ENCODE measurements at places on chromosomes 13 and 19.
A peak's percentile ranks its signal among the peaks of the same experiment; 100 is the strongest.

- no peak for DNase-seq
These were observed 4.7 kb upstream of the F10 start for GRCh38 chr13:113117911-113118260.

DNA sequence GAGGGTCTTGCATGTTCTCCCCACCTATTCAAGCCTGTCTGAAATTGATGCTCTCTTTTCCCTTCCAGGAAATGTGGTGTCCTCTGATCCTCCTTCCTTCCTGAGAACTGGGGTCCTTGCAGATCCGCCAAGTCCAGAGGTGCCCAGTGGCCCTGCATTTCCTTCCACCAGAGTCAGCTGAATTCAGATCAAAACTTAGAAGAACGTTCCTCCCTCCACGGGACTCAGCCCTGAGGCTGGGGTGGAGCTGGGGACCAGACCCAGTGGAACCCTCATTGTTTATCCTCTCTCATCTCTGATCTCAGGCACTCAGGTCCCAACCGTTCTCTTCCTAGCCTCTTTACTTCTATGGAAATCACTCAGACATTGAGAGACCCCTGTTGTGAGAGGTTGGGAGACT, 477.3 kb downstream of the TSHZ3 start:
- no peak for DNase-seq

- peak; percentile 93 for DNase-seq
These were observed 1.7 kb upstream of the PPP1R37 start for GRCh38 chr19:45091031-45091923.

DNA sequence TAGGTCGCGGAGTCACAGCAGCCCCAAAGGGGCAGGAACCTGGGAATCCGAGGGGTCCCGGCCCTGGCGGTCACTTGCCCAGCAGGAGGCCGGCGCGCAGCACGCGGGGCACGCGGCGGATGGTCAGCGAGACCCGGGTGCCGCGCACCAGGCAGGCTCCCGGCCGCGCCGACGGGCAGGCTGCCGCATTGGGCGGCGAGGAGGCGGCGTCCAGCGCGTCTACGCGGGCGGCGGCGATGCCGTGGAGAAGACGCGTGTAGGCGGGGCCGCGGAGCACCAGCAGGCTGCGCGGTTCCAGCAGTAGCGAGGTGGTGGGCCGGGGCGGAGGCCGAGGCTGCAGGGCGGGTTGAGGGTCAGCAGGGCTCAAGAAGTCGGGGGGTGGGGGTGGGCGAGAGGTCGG, 607 bp upstream of the SYNE4 start:
- no peak for DNase-seq

DNA sequence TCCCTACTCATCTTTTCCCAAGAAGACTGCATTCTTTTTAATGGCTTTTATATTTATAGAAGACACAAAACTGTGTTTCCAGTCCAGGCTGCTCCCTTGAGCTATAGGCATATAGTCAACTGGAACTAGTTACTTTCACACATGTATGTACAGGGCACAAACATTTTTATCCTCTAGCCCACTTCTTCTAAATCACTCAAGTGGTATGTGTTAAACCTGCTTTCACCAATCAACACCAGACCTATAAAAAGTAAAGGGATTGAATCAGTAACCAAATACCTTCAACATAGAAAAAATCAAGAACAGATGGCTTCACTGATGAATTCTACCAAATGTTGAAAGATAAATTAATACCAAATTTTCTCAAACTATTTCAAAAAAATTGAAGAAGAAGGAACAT, 584.2 kb upstream of the SLITRK1 start:
- no peak for DNase-seq

DNA sequence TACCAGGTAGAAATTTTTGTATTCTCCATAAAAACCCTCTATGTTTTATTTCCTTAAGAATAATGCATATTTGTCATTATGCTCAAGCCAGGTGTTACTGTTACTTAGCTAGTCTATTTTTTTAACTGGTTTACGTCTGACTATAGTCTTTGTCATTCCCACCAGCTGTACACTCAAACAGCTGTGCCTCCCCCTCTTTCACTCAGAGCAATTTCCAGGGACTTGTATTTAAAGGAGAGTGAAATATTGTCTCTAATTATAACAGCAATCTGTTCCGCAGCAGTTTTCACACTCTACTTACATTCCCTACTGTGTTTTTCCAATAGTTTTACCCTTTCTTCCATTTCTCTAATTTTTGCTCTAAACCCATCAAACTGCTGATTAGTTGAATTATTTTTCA, 813.6 kb upstream of the MIR17HG start:
- DNase-seq, result no peak

DNA sequence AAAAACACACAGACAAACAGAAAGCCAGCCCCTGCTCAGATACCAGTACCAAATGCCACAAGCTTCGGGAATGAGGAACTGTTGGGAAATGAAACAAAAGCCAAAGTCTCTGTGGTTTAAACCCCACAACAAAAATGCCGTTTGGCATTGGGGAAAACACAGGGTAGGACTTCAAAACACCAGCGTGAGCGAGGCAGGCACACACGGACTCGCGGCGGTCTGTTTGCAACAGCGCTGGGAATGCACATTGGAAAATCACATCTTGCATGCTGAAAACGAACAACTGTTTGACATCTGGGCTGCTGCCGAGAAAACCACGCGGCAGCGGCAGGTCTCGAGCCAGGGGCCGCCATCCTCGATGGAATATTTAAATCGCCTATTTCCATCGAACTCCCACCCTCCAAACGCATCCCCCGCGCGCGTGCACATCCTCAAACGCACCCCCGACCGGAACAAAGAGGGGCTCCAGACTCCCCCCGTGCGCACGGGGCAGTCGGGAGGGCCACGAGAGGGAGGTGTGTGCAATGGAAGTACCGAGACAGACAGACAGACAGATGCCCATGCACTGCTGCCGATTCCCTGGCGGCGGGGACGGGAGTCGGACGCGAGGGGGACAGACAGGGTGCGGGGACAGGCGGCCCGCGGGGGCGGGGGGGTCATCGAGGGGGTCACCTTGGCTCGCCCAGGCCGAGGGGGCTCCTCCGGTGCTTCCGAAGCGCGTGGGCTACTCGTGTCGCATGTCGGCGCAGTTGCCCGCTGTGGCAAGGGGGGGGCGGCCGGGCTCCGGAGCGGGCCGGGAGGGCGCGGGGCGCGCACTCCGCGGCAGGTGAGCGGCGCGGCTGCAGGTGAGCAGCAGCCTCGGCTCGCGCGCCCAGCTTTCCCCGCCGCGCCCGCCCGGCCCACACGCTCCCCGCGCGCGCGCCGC, at the start of gene GPR12:
Gene GPR12 (minus strand): TSS at position 880 of the 925 bp plus-strand sequence. CDS start 959 bp downstream, outside the sequence.
- no peak for DNase-seq

GRCh38 chr13:44758630-44759383, 182.7 kb upstream of the TSC22D1 start:
- no peak for DNase-seq

- DNase-seq, result no peak
These were observed 17.8 kb downstream of the HNRNPM start for GRCh38 chr19:8462571-8462970.

DNA sequence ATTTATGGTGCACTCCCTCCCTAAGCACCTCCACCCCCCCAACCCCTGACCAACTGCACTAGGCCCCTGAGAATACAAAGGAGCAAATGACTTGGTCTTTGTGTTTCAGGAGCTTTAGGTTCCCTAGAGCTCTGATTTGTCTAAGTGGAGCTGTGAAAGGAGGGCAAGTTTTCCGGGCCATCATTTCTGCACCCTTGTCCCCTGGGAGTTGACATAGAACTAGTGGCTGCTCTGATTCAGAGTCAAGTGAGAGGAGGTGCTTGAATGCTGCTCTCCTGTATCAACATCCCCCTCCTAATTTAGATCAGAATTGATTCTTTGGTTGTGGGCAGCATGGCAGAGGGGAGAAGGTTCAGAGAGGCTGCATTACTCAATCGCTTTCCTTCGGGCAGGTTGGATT, 391.6 kb downstream of the KCNRG start:
- no peak for DNase-seq

GRCh38 chr19:29681422-29682235, 16.4 kb downstream of the PLEKHF1 start:
- DNase-seq, result no peak

GRCh38 chr13:103187721-103188156, 121.5 kb upstream of the SLC10A2 start:
- DNase-seq, result no peak

DNA sequence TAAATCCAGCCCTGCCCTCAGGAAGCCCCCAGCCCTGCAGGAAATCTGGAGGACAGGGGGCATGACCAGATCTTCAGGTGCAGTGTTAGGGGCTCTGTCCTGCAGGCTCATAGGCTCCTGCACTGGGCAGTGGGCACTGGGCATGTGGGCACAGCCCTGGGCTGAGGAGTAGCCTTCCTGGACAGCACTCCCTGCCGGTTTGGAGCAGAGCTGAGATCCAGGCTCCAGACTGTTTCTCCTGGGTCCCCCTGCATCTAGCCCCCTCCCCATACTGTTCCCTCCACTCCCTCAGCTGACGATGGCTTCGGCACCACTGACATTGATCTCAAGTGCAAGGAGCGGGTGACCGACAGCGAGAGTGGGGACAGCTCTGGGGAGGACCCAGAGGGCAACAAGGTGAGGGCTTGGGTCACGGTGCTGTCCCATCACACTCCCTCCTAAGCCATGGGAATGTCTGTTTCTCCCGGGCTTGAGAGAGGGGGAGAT, 12.3 kb upstream of the PRR19 start:
- no peak for DNase-seq

DNA sequence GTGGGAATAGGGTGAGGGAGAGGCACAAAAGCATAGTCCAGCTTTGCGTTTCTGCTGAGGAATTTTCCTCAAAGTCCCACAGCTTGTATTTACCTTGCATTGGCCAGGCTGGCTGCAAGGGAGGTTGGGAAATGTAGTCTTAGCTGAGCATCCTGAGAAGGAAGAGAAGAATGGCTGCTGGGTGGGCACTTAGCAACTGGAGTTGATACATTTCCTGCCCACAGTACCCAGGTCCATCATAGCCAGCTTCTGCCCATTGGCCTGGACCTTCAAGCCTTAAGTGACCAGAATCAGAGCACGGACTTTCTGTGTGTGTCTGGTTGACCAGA, 112.4 kb downstream of the SIPA1L3 start:
- no peak for DNase-seq

DNA sequence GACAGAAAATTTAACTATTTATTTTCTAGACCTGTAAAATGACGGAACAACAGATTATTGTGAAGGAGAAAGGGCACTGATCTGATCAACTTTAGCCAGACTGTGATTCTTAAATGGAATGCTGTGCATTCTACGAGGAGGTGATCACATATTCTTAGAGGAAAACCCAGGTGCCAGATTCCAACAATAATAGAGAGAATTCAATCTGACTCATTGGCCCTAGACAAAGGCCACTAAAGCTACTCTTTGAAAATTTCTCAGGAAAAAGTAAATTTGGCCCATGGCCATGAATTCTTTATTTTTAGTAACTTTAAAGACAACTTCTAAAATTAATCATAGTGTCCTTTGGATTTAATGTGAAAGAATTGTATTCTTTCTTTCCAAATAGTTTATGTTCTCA, 58.6 kb upstream of the POSTN start:
- DNase-seq, result no peak

GRCh38 chr13:73803997-73804396, 330.2 kb downstream of the KLF12 start:
- DNase-seq, result no peak

GRCh38 chr13:63636316-63636993, 2220.8 kb upstream of the PCDH20 start:
- no peak for DNase-seq

DNA sequence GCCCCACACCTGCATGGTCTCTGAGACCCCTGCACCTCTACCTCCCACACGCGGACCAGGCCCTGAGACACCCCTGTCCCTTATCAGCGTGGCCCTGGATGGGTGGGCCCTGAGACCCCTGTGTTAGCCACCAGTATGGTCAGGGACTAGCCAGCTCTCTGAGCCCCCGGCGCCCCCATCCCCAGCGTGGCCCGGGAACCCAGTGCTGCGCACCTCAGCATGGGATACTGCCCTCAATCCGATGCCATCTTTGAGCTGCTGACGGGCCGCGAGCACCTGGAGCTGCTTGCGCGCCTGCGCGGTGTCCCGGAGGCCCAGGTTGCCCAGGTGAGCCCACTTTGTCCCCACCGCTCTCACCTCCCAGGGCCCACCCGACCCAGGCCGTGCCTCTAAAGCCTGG, 5.0 kb upstream of the ARHGAP45 start:
- no peak for DNase-seq

DNA sequence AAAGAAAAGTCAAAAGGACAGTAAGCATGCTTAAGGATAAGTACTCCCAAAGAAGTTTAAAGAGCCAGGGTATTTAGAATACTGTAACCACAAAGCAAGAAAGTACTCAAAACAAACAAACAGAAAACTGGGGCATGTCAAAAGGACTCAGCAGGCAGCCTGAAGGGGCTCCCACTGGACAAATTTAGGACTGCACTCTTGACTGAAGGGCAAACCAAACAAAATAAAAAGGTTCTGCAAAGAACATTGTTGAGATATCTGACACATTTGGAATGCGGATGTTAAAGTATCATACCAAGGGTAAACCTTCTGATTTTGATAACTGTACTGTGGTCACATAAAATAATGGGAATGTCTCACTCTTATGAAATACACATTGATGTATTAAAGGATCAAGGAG, 157.4 kb downstream of the TNFSF13B start:
- no peak for DNase-seq

- no peak for DNase-seq
These were observed 6.0 kb upstream of the CCER2 start for GRCh38 chr19:38917921-38918491.

DNA sequence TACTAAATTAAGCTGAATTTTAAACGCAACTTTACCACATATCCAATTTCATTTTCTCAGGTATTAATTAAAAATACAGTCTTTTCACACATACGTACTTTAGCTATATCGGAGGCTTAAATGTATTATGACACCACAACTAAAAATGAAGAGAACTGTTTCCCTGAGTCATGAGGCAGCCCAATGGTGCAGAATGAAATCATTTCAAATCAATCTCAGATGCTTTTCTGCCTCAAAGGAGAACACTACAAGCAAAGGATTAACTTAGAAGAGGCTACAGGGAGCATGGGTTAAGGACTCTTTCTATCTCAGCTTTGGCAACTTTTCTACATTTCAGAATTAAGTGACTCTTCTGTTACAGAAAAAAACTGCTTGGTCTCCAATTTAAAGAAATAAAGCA, 516.3 kb upstream of the HTR2A start:
- DNase-seq, result no peak

DNA sequence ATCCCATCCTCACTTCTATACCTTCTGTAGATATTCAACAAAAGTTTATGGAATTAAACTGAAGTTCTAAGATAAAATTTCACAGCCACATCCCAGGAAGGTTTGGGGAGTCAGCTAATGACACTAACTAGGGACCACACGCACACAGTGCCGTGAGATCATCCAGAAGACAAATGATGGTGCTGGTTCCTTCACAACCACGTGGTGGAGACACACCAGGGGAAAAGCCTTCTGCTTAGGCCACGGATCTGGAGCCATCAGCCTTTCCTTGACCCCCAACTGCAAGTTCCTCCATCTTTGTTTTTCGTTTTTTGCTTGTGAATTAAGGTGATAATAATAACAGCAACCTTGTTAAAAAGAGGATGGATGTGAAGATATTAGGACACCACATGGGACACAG, 241.6 kb upstream of the MAB21L1 start:
- DNase-seq, result no peak

All from stimulated activated CD8-positive, alpha-beta memory T cell treated with anti-CD3 and anti-CD28 coated beads, Interleukin-4, amount 100 ng/mL, for 1 hour (primary cell).